ENCODE measurements at places on chromosomes 16 and 17.

- DNase-seq, result no peak
These were observed 18.8 kb downstream of the XPO6 start for GRCh38 chr16:28192806-28193529.

DNA sequence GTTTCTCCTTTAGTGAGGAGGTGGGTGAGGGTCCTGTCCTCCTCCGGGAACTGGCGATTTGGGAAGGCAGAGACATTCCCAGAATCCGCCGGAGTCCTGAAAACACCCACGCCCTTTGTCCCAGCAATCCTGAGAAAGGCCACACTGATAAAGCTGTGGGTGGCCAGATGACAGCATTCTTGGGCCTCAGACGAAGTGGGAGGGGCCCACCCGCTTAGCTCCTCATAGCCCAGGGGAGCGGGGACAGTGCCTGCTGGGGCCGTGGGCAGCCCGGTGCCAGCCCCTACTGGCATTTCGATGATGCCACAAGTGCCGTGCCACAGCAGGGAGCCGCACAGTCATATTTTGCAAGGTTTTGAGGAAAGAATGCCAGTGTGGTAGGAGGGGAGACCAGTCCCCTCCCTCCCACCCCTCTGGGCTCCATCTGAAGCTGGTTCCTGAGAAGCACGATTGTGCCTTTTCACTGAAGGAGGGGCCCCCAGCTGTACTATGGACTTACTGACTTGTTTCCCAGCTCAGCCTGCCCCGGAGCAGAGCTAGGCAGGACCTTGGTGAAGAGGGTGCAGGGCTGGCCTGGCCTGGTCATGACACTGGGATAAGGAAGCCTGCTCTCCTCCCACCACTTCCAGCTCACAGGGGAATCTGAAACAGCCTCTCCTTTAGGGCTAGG lies 20.9 kb upstream of the MPRIP start:
- no peak for DNase-seq

GRCh38 chr16:16908077-16908476 lies 529.1 kb downstream of the NPIPA7 start:
- no peak for DNase-seq

DNA sequence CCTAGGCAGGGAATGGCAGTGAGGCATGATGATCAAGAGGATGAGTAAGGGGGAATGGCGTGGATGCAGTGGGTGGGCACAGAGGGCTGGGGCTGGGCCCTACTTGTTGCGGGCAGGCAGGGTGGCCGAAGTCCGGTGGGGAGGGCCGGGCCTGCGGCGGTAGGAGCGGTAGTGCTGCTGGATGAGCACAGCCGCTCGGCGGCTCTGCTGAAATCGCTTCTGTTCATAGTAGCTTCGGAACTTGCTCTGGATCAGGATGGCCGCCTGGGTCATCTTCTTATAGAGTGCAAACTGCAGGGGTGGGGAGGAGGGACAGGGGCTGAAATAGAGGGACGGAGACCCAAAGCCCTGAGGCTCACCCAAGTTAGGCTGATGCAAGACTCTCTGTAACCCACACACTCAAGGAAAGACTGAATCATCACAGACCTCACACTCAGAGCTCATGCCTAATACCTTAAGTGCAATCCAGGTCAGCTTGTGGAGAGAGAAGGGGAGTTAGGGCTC lies 1.5 kb upstream of the SPAG7 start:
- no peak for DNase-seq

- DNase-seq, result no peak
These were observed 271.6 kb upstream of the TNRC6C start for GRCh38 chr17:77686903-77687302.

DNA sequence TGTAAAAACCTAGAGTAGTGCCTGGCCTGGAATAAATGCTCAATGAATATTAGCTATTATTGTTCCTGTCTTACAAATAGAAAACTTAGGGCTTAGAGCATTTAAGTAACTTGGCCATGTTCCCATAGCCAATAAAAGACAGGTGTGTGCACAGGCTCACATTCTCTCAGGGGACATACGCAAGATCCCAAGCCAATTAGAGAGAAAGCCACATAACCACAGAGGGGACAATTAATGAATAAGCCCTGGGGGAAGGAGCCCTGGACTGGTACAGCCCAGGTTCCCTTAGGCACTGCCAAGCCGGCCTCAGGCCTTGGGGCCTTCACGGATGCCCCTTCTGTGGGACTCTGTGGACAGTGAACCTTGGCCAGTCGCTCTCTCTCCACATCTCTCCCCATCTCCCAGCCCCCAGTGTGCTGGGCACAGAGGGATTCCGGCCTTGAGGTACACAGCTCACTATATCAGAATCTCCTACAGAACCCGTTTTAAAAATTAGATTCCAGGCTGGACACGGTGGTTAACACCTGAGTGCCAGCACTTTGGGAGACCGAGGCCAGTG lies 27.3 kb upstream of the ABCC12 start:
- DNase-seq, result peak; percentile 52

DNA sequence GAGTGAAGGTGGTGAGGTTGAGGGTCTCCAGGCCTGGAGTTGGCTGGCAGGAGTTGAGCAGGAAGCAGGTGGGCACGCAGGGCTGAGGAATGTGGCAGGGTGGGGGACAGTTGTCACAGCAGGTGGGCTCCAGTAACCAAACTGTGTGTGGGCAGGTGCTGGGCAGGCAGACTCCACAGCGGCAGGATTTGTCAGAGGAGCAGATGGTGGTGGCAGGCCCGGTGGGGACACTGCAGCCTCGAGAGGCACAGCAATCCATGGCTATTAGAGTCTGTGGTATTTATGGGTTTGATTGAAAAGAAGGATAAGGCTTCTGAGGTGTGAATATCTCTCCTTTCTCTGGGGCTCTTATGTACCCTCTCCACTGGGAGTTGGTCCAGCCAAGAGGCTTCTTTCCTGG lies at the start of gene KRTAP3-3:
Gene KRTAP3-3, minus strand, starts transcription at position 326 of the 400 bp plus-strand sequence. Its CDS starts 67 bp downstream, at position 259.
- DNase-seq, result peak; percentile 99

DNA sequence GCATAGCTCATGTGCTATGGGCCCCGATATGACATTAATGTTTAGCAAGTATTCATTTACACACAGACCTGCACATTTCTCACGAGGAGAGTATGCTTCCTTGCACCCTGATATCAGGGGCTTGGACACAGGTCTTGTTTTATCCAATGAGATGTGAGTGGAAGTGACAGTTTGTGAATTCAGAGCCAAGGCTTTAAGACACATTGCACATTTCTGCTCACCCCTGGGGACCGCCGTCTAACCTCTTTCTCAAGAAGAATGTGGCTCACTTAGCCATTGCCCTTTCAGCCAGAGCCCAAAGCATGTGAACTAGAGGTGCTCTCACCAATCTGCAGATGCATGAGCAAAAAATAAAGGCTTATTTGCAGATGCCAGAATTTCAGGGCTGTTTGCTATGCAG lies 116.1 kb upstream of the C16orf82 start:
- no peak for DNase-seq
